ENCODE measurements at places on chromosomes 1 and 21. TPM values are rescaled to one million over a fixed set of nuclear protein-coding genes. Genes with fewer than 3 reads are reported as not detected.

Gene CLCA1
- not detected for total RNA-seq

Gene RAB25
- total RNA-seq, result 18.1 TPM

- DNase-seq, result no peak
Observed at GRCh38 chr1:10889650-10890353, 93.4 kb upstream of the CASZ1 start.

Gene MRPS6
- 35.0 TPM for total RNA-seq

GRCh38 chr21:35394049-35394448 is 344.9 kb upstream of the RUNX1 start:
- no peak for DNase-seq

DNA sequence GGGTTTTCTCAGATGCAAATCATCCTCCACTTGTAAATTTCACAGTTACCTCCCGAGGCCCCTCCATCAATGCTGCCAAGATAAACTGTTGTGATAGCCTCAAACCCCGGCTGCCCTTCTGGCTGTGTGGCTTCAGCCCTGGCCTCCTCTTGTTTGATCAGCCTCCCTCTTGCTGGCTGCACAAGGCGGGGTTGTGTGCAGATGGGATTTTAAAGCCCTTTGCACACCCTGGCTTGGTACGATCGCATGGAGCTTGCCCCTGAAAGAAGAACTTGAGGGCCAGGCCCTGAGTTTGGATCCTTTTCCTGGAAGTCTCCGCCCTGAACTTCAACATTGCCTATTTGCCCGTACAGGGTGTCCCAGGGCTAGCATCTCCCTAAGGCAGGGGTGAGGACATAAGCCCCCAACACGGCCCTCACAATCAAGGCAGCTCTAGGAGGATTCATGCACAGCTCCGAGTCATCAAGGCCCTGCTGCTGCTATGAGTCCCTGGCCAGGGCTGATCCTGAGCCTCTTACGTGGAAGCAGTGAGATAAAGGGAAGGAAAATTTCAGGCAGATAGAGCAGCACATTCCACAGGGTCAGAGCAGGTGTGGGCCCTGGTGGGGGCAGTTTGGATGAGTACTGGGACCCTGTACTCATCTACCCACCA is 181.2 kb upstream of the VAMP3 start:
- DNase-seq, result no peak

DNA sequence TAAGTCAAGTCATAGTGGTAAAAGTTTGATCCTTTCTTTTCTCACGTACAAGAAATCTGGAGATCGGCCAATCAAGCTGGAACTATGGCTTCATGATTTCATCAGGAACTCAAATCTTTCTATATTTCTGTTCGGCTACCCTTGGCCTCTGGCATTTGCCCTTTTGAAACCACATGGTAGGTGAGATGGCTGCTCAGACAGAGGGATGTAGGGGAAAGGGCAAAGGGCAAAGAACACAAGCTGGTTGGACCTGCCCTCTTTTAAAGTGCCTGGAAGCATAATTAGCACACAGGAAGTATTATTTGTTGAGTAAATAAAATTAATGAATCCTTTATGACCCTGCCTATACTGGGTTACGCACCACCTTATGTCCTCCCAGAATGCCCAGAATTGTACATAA is 11.5 kb upstream of the RGS1 start:
- DNase-seq, result no peak

GRCh38 chr1:229717786-229718576 is 91.9 kb downstream of the URB2 start:
- peak; percentile 35 for DNase-seq

GRCh38 chr1:115813727-115814126 is 27.2 kb downstream of the NHLH2 start:
- DNase-seq, result no peak

GRCh38 chr1:236514703-236515442 is 8.9 kb upstream of the LGALS8 start:
- DNase-seq, result peak; percentile 54

- DNase-seq, result peak; percentile 28
Observed at GRCh38 chr1:154148807-154149206, 6.1 kb downstream of the NUP210L start.

DNA sequence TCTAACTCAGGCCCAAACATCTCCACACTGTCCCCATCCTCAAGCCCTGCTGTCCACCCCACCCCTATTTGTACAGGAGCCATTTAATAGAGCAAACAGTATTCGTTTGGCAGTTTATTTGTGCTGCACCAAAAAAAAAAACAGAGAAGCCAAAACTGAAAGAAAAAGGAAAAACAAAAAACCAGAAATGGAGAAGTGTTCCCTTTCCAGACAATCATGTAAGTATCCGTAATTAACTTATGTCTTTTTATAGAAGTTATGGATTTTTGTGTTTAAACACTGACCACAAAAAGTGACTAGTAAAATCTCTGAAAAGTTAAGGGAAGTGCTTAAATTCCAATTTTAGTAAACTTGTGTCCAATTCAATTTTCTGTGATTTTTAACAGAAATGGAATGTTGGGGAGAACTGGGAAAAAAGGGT is 40.4 kb upstream of the ZBTB18 start:
- DNase-seq, result no peak

Gene ATAD3C
- 1.4 TPM for total RNA-seq

- DNase-seq, result peak; percentile 70
Observed at GRCh38 chr21:28833182-28833581, 159.5 kb downstream of the LTN1 start.

DNA sequence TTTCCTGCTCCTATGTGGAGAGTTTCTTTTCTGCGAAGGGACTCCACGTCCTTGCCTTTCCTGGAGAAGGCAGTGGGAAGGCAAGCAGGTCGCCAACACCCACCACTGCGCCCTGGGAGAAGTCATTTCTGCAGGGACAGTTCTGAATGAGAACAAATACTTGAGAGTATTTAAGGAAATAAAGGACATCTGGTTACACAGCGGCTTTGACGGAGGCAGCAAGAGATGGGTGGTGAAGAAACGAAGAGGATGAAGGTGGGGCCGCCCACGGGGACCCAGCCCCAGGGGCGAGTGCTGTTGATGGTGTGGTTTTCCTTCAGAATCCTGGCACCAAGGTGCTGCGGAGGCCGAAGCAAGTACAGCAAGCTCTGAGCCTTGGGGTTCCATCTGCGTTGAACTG is 75.5 kb downstream of the PSMG1 start:
- DNase-seq, result no peak

DNA sequence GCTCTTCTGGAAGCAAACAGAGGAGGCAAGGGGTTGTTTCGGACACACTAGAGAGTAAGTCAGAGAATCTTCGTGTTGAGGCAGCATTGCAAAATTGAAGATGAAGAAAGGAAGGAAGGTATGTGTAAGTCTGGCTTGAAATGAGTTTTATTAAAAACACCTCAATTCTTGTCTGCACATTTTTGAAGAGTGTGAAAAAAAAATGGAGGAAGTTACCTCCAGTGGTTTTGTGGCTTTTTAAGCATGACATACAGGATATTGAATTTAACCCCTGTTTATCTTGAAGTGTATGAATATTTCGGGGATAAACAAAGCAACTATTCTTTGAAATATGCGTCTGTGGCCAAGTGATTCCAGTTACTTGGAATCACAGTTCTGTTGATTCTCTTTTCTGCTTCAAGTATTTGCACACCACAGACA is 203.2 kb upstream of the SGIP1 start:
- peak; percentile 26 for DNase-seq

- no peak for DNase-seq
Observed at GRCh38 chr1:7771823-7772299, 765 bp downstream of the VAMP3 start.

GRCh38 chr1:60914982-60915381 is 167.4 kb upstream of the NFIA start:
- no peak for DNase-seq

DNA sequence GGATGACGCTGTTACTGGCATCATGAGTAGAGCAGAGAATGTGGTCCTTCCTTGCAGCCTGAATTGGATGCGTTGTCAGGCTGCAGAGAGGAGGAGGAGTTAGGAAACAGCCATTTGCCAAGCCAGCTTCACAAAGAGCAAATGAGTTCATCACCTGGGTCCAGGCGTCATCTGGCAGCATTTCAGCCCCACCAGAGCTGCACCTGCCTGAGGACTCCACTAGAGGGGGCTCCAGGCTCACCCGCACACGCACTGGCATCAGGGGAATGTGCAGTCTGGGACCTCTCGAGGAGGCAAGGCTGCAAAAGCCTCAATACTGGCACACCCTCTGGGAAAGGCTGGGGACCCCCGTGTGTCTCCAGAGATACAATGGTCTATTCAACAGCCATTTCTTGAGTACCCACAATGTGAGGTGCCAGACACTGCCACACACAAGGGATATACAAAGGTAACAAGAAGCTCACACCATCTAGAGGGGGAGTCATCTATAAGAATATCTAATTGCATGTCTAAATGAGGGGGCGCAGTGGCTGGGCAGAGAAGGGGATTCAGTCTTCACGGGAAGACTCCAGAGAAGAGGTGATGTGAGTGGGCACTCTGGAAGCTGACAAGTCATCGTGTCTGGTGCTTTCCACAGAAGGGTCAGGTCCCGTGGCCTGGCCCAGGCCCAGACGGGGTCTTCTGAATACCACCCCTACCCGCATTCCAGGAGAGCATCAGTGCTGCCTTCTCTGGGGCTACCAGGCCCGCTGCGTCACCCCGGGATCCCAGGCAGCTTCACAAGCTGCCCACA is 53.5 kb upstream of the CNTN2 start:
- DNase-seq, result peak; percentile 94

DNA sequence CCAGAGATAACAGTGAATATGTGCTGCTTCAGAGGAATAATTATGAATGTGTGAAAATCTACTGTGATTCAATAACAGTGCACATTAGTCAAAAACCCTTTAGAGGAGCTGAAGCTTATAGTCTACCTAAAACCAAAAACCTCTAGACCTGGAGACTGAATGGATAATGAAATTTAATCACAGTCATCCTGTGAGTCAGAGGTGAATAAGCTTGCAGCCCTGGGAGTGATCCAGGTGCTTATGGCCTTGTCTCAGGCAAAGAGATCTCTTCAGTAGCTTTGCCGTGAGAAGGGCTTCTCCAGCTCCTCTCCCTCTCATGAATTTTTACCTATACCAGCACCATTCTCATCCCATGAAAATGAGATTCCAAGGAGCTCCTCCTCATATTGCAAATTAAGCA is 81.3 kb upstream of the RGS4 start:
- peak; percentile 97 for DNase-seq

Gene LCE5A
- total RNA-seq, result not detected

- no peak for DNase-seq
Observed at GRCh38 chr1:32858136-32858535, 12.6 kb downstream of the FNDC5 start.

- no peak for DNase-seq
Observed at GRCh38 chr1:41754540-41754939, 164.2 kb downstream of the HIVEP3 start.

GRCh38 chr1:1594602-1595260 is 5.2 kb downstream of the FNDC10 start:
- DNase-seq, result no peak

GRCh38 chr21:46127239-46128105 is 27.9 kb downstream of the FTCD start:
- DNase-seq, result no peak

DNA sequence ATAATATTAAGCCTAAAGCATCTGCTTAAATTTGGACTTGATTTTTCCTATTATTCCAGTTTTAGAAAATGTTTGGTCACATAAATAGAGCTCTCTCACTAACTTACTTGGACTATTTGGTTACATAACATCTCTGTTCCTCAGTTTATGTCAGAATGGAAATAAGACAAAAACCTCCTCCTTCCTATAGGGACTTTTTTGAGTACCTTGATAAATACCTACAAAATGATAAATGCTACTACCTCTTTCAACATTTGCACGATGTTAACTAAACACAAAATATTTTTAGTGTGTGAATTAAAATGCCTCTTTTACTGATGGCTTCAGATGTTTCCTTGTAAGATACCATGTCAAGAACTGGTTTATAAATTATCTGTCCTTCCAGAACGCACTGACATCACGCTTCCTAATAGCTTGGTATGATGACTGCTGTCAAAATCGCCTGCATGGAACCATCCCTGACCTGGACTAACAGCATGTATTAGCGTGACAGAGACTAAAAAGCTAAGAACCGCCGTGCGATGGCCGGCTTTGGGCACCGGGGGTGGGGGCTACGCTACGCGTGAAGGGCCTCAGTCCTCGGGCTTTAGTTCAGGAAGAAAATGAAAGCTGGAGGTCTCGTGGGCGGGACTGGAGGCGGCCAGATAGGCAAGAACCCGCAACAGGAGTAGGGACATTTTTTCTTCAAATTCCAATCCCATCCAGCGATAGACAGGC is 133.2 kb upstream of the BARHL2 start:
- no peak for DNase-seq

- peak; percentile 25 for DNase-seq
Observed at GRCh38 chr1:9078752-9079500, 9.5 kb upstream of the SLC2A5 start.

- no peak for DNase-seq
Observed at GRCh38 chr1:230982696-230983095, 3.8 kb downstream of the ARV1 start.

Gene NCF2
- total RNA-seq, result 31.3 TPM

DNA sequence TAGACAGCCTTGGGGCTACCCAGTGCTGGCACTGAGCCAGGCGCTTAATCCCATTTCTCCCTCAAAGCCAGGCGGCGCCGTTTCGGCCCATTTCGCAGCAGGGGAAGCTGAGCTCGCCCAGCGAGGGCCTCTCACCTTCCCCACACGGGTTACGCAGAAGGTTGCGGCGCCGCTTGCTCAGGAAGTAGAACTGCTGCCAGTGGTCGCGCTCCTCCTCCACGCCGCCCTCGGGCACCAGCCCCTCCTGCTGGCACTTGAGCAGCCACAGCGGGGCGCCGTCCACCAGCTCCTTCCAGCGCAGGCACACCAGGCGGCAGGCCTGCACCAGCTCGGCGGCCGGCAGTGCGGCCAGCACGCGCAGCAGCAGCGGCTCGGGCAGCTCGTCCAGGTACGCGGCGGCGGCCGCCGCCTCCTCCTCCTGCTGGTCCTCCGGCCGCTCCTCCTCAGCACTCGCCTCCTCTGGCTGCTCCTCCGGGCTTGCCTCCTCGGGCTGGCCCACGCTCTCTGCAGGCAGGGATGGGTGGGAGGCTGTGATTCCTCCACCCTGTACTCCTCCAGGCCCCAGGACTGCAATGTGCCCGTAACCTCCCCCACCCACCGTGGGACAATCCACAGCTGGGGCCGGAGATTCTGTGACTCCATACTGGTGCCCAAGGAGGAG is 3.8 kb downstream of the FBXO2 start:
- peak; percentile 75 for DNase-seq

DNA sequence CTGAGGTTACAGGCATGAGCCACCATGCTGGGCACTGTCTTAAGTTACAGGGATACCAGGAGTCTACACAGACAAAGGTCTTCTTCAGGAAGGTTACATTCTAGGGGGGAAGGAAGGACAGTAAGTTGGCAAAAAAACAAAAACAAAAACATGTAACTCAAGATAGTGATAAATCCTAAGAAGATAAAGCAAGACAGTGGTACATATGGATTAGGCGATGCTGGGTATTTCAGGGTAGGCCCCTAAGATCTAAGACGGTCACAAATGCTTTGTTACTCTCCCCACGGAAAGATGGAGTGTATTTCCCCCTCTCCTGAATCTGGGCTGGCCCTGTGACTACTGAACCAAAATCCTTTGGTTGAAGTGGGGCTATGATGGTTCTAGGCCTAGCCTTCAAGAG is 8.2 kb downstream of the CLCC1 start:
- DNase-seq, result no peak
